NCI-H1436 (cell line): ENCODE measurements at places on chromosomes 12 and 14.

DNA sequence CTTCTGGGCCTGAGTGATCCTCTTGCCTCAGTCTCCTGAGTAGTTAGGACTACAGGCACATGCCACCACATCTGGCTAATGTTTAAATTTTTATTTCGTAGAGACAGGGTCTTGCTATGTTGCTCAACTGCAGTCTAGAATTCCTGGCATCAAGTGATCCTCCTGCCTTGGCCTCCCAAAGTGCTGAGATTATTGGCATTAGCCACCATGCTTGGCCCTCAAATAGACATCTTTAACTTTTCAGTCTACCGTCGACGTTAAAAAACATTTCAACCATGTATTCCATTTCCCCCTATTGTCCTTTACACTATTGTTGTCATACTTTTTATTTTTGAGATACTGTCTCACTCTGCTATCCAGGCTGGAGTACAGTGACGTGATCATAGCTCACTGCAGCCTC, 22.4 kb downstream of the ERH start:
- no peak for DNase-seq

DNA sequence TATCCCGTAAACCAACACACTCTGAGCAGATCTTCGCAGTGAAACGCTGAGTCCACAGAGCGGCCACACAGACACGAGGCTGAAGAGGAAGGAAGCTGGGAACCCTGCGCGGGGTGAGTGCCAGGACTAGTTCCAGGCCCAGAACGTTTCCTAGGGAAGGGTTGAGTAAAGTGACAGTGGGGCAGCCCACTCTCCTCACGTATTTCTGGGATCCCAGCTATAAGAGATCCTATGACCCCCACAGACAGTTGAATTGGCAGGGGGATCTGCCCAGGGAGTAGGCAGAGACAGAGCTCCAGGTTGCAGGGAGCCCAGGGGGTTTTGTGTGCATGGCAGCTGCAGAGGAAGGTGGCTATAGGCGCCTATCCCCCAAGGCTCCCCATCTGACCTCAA, 51.1 kb downstream of the GTF2A1 start:
- DNase-seq, result no peak

GRCh38 chr14:19851365-19851764, 23.6 kb upstream of the OR4K2 start:
- DNase-seq, result no peak

GRCh38 chr14:68234101-68234905, 414.7 kb downstream of the RAD51B start:
- DNase-seq, result no peak

GRCh38 chr12:26112703-26113147, 12.1 kb downstream of the BHLHE41 start:
- DNase-seq, result no peak

DNA sequence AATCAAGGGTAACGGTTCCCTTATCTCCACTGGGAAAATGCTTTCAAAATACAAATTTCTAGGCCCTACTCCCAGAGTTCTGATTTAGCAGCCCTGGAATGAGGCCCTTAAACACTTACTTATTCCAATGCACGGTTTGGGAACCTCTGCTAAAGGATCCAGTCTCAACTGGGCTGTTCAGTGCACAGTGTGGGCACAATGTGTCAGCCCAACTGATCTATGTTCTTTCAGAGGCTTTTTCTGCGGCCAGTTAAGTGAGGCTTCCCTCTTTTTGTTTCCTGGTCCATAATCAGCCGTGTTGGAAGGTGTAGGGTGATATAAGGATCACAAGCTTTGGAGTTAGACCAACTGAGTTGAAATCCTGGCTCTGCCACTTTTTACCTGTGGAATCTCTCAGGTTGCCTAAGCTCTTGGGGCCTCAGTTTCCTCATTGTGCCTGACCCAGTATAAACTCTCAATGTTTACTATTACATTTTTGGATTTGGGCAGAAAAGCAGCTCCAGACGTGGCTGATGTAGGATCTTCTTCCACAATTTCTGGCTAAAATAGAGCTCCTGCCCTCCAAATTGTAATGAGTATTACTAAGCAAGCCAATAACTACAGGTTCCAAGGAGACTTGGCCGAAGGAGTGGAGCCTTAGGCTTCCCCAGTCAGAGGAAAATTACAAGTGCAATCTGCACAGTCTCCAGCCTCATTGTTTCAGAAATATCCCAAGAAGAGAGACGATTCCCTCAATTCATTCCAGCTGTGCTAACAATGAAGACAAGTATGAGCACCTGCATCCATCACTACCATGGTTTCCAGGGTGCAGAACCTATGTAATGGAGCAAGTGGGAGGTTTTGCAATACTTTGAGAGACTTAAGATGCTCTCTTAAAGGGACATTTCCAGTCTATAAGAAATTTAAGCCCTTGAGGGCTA, 2.3 kb upstream of the ANGEL1 start:
- DNase-seq, result no peak

GRCh38 chr14:33432407-33433023, 493.8 kb downstream of the NPAS3 start:
- peak; percentile 35 for DNase-seq

DNA sequence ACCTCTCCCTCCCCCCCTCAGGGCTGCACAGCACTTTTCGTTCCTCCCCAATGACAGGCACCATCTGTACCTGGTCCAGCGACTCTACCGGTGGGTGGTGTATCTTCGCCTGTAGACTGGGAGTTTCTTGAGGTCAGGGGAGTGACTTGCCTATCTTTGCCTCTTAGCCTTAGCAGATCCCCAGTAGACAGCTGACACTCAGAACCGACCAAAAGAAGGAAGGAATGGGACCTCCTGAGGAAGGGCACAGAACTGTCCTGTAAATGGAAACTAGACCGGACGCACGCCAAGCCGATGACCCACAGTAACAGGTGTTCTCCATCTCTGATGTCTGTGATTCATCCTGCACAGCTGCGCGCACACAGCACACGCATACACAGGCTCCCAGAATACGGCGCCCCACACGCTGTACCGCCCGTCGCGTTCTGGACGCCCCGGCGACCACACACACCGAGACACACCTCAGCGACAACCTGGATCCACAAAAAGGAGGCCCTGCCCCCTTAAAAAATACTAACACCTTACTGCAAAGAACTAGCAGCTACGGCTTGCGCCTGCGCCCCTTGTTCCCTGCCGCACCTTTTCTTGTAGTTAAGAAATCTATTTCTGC, 673 bp upstream of the TTC9 start:
- DNase-seq, result peak; percentile 42

- DNase-seq, result no peak
These were observed 130.2 kb downstream of the RBM19 start for GRCh38 chr12:113835896-113836295.

DNA sequence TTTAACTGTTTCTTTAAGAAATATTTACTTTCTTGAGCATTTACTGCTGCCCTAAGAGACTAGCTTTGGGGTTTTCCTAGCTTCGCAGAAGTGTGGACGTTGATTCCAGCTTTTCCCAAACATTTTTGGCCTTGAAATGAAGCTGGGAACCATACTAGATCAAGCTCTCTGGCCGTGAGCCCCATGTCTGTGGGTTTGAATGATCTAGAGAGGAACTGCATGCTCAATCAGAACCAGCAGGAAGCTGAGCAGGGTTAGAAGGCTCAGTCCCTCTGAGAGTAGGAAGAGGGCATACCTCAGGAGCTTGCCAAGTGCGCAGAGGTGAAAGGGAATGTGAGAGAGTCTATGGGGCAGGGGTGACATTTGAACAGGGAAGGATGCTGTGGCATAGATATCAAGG, 292.1 kb downstream of the CACNA1C start:
- no peak for DNase-seq

GRCh38 chr14:50340963-50341362, 28.8 kb downstream of the DMAC2L start:
- no peak for DNase-seq

GRCh38 chr12:9960590-9960989, 10.6 kb upstream of the CLEC12A start:
- no peak for DNase-seq

- DNase-seq, result no peak
These were observed 23.9 kb downstream of the GNG2 start for GRCh38 chr14:51884086-51884927.

DNA sequence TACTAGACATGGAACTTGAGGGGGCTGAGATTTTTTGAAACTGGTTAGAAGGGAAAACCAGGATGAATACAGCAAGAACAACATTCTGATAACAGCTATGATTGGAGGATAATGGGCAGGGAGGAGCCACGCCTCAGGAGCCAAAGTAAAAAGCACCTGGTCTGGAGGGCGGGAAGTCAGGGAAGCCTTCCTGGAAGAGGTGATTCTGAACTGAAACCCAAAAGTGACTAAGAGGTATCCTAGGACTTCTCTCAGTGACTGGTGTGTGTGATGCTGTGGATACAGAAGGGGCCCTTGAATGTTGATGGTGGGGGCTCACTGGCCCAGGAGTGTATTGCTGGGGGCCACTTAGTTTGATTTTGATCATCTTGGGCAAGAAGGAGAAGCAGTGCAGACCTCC, 18.8 kb upstream of the GPR68 start:
- DNase-seq, result no peak

DNA sequence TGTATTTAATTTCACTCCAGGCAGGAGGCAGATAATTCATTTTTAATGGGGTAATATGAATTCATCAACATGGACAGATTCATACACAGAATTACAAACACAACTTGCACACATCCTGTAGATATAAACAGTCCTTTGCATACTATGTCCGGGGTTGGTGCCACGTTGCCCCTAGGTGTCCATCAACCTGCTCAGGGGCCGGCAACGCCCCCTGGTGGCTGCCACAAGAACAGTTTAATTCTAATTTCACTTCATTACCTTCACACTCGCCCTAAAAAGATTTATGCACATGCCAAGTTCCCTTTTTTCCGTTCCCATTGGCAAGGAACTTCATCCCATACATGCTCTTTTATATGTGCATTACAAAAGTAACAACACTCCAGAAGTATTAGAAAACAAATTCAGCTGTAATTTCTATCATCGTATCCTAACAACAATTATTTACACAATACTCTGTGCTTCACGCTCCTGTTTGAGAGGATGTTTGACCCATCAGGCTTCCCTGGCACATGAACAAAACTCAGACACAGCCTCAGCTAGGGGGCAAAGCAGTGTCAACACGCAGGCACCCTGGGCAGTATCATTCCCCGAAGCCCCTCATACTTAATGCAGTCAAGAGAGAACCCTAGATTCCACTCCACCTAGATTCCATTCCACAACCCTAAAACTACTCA, 15.5 kb downstream of the MANSC1 start:
- DNase-seq, result peak; percentile 50

GRCh38 chr12:724194-724855, 28.1 kb upstream of the WNK1 start:
- DNase-seq, result no peak

- DNase-seq, result no peak
These were observed 37.1 kb downstream of the MDM2 start for GRCh38 chr12:68844788-68845695.

DNA sequence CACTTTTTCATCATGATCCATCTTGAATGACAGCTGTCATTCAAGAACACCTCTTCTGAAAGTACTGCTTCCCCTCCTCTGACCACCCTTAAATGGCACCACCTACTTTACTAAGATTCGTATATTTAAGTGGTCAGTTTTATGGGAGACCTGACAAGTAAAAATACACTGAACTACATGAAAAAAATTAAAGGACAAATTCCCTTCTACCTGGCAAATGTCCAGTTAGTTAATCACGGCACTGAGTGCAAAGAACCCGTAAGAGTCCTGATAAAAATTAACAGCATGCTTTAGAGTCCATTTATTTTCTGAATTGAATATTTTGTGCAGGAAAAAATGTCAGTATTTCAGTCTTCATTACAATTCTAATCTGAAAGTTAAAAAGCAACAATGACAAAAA, 48.7 kb downstream of the SETD3 start:
- no peak for DNase-seq

- no peak for DNase-seq
These were observed 780 bp downstream of the TBC1D15 start for GRCh38 chr12:71840231-71840847.

DNA sequence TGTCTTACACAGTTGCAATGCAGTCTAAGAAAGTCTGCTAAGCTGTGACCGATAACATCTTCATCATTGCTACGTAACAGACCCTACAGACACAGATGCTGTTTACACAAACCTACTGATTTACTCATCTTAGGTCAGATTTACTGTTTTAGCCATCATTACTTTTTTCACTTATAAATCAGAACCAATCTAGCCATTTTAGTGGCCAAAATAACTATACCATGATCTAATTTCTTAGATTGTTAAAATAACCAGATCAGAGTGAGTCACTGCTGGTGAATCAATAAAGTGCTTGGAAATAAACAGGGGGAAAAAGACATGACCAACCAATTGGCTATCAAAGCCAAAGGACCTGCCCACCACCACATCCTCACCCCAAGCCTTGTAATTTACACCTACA, 57.0 kb upstream of the FOXN3 start:
- DNase-seq, result no peak

DNA sequence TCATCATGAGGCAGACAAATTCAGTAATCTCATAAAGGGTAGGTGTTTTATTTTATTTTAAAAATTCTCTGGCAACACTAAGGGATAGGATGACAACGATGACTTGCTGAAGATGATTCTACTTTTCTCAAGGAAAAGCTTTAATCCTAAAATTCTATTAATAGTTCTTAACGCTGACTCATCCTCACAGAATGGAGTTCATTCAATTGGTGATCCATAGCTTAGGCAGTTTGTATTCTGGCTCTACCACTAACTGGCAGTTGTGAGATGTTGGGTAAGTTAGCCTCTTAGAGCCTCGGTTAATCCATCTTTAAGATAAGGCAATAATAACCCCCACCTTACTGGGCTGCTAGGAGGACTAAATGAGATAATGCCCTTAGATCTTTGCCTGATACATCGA, 116.3 kb downstream of the RTN1 start:
- no peak for DNase-seq

GRCh38 chr14:89598548-89599186, 181.6 kb upstream of the FOXN3 start:
- no peak for DNase-seq

DNA sequence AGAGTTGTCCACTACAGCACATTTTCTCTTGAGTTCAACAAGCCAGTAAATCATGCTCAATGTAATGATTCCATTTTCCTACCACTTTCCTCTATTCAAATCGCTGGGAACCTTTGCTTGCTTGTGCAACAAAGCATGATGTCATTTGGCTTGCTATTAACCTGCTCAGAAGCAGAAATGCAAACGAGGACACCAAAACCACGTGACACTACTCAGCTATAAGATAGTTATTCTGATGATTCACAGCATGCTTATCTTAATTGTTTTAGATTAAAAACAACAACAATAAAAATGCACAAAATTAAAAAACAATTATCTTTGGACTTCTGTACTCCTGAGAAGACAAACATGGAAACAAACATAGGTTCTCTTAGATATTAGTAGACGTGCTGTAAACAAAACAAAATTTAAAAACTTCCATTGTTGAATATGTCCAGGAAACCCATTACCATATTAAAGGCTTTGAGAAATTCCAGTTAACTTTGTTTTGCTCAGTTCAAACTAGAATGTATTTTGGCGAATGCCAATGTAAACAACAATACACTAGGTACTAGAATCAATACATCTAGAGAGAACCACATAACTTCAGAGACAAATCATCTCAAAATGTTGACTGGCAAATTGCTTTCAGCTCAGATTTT, 77.5 kb upstream of the KRAS start:
- no peak for DNase-seq

- DNase-seq, result no peak
These were observed 96.2 kb downstream of the BTG1 start for GRCh38 chr12:92049403-92049802.
